ENCODE measurements at places on chromosomes 13 and 19.

- DNase-seq, result no peak
Observed at GRCh38 chr19:49853852-49854377, 3.0 kb downstream of the PTOV1 start.

DNA sequence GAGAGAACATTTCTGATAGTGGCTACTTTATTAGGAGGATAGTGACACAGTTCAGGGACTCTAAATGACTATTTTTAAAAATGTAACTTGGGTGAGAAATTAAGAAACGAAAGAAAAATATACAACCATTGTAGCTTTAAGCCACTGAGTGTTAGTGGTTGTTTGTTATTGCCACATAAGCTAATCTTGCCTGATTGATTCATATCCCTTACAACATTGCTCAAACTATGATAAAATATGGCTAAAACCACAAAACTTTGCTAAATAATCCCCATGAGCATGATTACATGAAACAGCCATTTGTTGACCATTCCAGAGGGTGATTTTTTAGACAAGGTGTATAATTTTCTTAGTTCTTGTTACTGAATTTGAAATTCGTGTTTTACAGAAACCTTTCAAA, 343.4 kb downstream of the SLITRK5 start:
- no peak for DNase-seq

- DNase-seq, result peak; percentile 23
Observed at GRCh38 chr19:4909156-4909896, at the start of gene UHRF1. UHRF1 (plus strand) TSS chr19:4909501; CDS start chr19:4910886, 1,385 bp downstream.

- peak; percentile 96 for DNase-seq
Observed at GRCh38 chr13:77516342-77516789, 19.1 kb upstream of the SCEL start.

GRCh38 chr13:26881154-26881553, 120.6 kb upstream of the GPR12 start:
- peak; percentile 57 for DNase-seq

DNA sequence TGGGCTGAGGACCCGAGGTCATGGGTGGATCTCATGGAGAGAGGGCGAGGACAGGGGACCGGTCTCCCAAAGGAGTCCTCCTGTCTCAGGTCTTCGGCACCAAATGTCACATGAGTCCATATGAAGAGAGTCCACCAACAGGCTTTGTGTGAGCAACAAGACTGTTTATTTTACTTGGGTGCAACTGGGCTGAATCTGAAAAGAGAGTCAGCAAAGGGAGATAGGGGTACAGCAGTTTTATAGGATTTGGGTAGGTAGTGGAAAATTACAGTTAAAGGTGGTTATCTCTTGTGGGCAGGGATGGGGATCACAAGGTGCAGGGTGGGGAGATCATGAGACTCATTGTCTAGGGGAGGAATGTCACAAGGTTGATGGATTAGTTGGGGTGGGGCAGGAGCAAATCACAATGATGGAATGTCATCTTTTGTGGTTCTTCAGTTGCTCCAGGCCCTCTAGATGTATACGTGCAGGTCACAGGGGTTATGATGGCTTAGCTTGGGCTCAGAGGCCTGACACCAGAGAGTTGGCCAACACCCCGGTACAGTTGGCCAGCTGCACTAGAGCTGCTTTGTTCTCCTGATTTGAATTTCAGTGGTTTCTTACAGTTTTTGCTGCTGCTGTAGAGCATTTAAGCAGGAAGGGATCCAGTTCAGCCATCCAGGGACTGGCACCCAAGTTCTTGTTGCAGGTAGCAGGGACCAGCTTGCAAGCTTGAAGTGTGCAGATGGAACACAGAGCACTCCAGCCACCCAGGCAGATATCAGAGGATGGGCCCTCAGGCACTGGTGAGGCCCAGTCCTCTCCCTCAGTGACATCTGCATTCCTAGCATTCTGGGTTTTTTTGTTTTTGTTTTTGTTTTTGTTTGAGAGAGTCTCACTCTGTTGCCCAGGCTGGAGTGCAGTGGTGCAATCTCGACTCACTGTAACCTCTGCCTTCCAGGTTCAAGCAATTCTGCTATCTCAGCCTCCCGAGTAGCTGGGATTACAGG, 26.4 kb upstream of the IGFL1 start:
- peak; percentile 43 for DNase-seq

GRCh38 chr19:19514215-19514657, 1.1 kb downstream of the TSSK6 start:
- DNase-seq, result no peak

GRCh38 chr13:41919031-41919740, 41.7 kb downstream of the VWA8 start:
- no peak for DNase-seq

DNA sequence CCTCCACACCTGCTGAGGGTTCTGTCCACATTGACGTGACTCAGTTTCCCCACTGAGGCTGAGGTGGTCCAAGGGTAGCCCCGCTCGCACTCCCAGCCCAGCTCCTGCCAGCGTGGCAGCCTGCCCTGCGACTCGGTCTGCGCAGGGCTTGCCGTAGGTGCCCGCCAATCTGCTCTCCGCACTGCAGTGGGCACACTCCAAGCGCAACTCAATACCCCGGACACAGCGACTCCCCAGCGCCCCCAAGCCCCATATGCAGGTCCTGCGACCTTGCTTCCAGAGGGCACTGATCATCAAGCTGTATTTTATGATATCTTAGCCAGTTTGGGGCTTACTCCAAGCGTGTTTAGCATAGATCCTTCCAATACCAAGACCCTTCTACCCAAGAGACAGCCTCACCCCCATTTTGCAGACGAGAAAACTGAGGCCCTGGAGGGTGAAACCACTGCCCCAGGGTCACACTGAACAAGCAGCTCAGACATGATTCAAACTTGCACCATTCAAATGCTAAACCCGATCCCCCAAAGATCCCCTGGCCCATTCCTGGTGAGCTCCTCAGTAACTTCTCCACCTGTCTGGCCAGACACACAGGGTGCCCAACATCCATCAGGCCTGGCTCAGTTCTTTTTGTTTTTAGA, 13.5 kb downstream of the PTPRS start:
- no peak for DNase-seq

- no peak for DNase-seq
Observed at GRCh38 chr19:2429917-2430535, 2.6 kb upstream of the TIMM13 start.

DNA sequence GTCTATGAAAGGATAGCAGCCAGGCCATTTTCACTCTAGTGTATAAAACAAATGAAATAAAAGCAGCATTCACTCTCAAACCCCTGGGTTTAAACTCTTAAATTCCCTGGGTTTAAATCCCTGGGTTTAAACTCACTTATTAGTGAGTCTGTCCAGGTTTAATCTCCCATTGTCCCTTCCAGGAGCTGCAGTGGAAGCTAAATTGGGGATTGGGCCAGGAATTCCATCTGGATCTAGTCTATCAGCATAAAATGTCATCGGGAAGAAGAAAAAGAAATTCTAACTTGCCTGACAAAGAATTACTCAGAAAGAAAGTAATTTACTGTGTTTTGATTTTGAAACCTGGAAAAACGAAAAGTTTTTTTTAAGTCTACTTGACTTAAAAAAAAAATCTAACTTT, 54.8 kb downstream of the FRY start:
- no peak for DNase-seq

- no peak for DNase-seq
Observed at GRCh38 chr13:98523455-98524102, 53.3 kb downstream of the STK24 start.

DNA sequence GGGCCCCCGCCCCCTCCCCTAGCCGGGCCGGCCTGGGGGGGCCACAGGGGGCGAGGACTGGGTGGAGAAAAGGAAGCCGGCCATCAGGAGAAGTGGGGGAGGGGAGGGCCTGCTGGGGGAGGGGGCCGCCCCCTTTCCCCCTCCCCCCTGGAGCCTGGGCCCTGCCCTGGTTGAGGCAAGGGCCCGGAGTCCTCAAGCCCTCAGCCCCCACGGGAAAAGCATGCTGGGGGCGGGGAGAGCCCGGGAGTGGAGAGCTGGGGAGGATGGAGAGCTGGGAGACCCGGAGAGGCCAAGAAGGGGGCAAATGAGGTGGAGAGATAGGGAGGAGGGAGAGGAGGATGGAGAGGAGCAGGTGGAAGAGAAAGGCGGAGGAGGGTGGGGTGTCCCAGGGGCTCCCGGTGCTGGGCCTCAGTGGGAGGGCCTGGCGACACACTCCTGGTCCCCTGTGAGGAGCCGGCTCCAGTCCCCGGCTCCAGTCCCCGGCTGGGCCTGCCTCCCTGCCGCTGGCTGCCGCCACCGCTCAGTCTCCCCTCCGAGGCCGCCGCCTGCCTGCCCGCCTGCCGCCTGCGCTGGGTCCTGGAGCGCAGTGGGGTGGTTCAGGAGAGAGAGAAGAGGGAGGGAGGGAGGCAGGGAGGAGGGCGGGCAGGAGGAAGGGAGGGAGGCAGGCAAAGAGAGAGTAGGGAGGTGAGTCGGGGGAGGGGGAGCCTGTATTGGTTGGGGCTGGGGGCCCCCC, at the start of gene GRIK5:
Gene GRIK5 (minus strand): TSS at position 588 of the 733 bp plus-strand sequence. CDS start 4,436 bp downstream, outside the sequence.
- no peak for DNase-seq

- no peak for DNase-seq
Observed at GRCh38 chr13:112569821-112570220, 18.1 kb downstream of the TUBGCP3 start.

DNA sequence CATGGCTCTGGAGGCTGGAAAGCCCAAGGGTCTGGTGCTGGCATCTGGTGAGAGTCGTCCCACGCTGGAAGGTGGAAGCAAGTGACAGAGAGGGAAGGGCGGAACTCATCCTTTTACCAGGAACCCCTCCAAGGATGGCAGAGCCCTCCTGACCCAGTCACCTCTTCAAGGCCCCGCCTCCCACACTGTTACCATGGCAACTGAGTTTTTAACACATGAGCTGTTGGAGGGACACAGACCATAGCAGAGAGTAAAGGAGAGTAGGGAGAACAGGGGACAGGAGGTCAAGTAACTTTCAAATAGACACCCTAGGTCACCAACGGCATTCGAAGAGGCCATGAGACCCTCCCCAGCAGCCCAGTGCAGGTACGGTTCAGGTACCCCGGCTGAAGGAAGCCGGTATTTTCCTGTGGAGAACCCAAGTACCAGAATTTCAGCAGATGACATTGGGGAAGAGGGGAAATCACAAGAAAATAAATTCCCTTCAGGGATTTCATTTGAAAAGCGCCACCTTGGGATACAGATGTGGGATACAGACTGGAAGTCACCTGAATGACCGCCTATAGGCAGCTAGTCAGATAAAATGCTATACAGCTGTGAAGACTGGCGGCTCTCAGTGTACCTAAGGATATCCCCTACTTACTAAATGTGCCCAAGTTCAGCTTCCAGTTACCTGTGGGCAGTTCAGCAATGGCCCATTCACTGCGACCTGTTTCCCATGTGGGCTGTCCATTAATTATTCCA, 8.0 kb downstream of the IL17D start:
- no peak for DNase-seq

- DNase-seq, result no peak
Observed at GRCh38 chr19:48714759-48715675, 4.5 kb downstream of the MAMSTR start.

DNA sequence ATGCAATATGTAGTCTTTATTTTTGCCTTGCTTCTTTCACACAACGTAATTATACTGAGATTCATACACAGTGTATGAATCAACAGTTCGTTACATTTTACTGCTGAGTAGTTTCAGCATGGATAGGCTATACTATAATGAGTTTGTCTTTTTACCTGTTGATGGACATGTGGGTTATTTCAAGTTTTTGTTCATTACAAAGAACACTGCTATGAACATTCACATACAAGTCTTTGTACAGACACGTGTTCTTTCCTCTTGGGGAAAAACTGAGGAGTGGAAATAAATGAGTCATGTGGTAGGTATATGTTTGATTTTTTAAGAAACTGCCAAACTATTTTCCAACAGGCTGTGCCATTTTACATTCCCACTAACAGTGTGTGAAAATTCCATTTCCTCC, 35.1 kb downstream of the ENOX1 start:
- DNase-seq, result no peak

DNA sequence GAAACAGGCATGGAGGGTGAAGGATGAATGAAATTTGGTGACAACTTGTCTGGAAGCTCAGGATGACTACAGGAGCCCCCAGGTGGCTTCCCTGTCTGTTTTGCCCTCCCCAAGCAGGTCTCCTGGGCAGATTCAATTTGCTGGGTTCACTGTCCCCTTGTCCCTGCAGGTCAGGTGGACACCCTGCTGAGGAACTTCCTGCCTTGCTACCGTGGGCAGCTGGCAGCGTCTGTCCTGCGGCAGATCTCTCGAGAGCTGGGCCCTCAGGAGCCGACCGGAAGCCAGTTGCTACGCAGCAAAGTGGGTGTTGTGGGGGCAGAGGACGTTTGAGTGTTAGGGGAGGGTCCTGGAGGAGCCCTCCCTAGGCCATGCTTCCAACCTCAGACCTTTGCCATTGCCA, 19.1 kb downstream of the PGLS start:
- no peak for DNase-seq

- no peak for DNase-seq
Observed at GRCh38 chr13:39777021-39777420, 121.6 kb downstream of the COG6 start.

DNA sequence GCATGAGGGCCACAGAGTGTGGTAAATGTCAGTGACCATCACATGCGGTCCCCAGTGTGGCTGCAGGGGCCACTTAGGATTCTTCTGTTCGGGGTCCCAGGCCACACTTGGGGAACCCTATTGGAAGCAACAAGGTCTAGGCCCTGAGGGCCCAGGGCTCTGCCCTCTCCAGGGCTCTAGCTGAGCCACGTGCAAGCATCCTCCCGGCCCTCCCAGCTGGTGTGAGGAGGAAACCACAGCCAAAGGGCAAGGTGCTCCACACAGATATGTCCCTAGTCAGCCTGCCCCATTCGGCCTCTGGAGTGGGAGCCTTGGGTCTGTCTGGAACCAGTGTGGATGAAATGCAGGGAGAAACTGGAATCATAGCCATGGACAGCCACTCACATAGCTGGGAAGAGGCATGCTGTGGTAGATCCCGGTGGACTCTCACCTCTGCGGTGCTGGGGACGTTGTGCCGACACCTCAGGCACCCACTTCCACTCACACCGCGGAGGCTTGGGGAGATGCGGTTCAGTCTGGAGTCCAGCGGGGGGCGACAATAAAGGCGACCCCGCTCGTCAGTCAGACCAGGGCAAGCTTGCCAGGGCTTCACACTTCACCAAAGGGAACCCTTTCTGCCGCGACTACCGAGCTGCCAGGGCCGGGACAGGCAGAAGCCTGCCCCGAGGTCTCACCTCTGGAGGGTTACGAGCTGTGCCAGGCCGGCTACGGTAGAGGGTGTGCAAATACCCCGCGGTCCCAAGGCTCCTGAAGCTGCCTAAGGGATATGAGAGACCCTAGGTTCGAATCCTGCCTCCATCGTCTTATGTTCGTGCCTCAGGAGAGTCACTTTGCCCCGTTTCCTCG, 4.3 kb upstream of the ZNF497 start:
- no peak for DNase-seq

Data from RCC 7860 (cell line).